ENCODE measurements at places on chromosomes 2 and 18. TPM values are rescaled to one million over a fixed set of nuclear protein-coding genes. Genes with fewer than 3 reads are reported as not detected.

CFC1 gene
- not detected for total RNA-seq

MTLN gene
- 55.6 TPM for total RNA-seq

LOXHD1 gene
- total RNA-seq: not detected

CD8B gene
- not detected for total RNA-seq

C2orf15 gene
- total RNA-seq: not detected

PDE11A gene
- total RNA-seq: under 0.01 TPM

ARMC9 gene
- total RNA-seq: 72.9 TPM

NEMP2 gene
- 6.0 TPM for total RNA-seq

GTF2A1L gene
- total RNA-seq: 0.09 TPM

TXNDC2 gene
- total RNA-seq: under 0.01 TPM

PARD3B gene
- 19.1 TPM for total RNA-seq

G6PC2 gene
- total RNA-seq: not detected

SP9 gene
- not detected for total RNA-seq

COLEC12 gene
- total RNA-seq: 79.5 TPM

OST4 gene
- 734 TPM for total RNA-seq

TNS1 gene
- 74.4 TPM for total RNA-seq

LCT gene
- total RNA-seq: not detected

ARL5A gene
- total RNA-seq: 68.0 TPM

CPO gene
- total RNA-seq: 0.09 TPM

SULT1C2 gene
- total RNA-seq: 0.83 TPM

XPO1 gene
- total RNA-seq: 177 TPM

ABCG8 gene
- not detected for total RNA-seq

FRZB gene
- 0.09 TPM for total RNA-seq

CAVIN2 gene
- total RNA-seq: 10.4 TPM

UGP2 gene
- total RNA-seq: 122 TPM

XDH gene
- total RNA-seq: not detected

CACNB4 gene
- 1.1 TPM for total RNA-seq

CD207 gene
- not detected for total RNA-seq

KCNS3 gene
- total RNA-seq: 0.43 TPM

CIB4 gene
- not detected for total RNA-seq

TMEM247 gene
- not detected for total RNA-seq

COL5A2 gene
- total RNA-seq: 785 TPM

ZNF396 gene
- 2.8 TPM for total RNA-seq

PRSS56 gene
- not detected for total RNA-seq

FNDC4 gene
- total RNA-seq: 11.9 TPM

GNLY gene
- total RNA-seq: not detected

EVX2 gene
- under 0.01 TPM for total RNA-seq

HOXD4 gene
- total RNA-seq: 0.18 TPM

GPR45 gene
- total RNA-seq: not detected

ASXL3 gene
- total RNA-seq: 0.43 TPM
